ENCODE measurements at places on chromosomes 12 and 14.

- DNase-seq: no peak
These were observed 46.7 kb downstream of the FAM222A start for GRCh38 chr12:109760031-109760929.

- DNase-seq: no peak
These were observed 60.4 kb upstream of the PELI2 start for GRCh38 chr14:56057767-56058166.

DNA sequence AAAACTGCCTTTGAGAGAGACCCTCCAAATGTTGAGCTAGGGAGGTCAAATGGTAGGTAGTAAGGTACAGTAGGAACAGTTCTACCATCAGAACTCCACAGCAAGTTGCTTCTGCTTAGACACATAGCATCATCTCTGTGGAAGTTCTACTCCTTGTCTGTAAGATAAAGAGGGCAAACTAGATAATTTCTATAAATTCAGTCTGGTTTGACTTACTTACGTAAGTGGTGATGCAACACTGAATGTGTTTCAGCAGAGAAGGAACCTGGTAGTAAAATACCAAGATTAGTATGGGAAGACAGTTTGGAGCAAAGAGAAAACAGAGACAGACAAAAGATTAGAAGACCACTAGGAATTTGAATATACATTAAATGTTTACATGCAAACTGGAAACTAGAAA is 42.0 kb downstream of the KITLG start:
- no peak for DNase-seq

- DNase-seq: peak; percentile 74
These were observed 42.9 kb downstream of the GPR135 start for GRCh38 chr14:59422069-59422881.

DNA sequence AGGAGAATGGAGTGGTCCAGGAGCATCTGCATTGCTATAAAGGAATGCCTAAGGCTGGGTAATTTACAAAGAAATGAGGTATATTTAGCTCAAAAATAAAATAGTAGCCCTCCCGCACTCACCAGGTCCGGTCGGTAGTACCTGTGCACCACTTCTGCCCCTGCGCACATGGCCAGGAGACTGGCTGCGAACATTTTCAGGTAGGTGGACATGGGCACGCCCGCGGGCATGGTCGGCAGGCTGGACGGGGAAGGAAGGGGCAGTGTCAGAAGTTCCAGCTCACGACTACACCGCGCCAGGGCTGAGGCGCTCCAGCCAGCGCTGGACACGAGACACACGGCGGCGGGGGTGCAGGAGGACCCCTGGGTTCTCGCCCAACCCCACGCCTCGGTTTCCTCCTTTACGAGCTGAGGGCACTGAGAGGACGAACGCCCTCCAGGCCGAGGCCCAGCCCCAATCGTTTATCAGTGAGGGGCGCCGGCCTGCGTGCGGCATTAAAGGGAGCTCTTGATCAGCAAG is 9.1 kb upstream of the TDG start:
- DNase-seq: no peak

DNA sequence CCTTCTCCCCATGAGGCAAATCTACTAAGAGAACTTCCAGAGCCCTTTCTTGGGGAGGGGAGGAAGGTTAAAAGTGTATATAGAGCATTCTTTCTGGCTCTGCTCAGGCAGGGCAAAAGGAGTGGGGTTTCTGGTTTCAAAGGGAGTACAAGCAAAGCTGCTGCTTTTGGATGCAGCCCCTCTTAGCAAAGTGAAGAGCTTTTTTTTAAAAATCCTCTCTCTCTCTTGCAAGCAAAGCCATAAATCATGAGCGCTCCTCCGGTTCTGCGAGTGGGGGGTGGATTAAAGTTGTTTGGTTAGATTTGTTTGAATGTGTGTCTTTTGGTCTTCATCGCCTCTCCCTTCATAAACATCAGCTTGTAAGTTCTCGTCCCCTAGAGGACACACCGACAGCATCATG is 546.6 kb upstream of the TBX3 start:
- no peak for DNase-seq

DNA sequence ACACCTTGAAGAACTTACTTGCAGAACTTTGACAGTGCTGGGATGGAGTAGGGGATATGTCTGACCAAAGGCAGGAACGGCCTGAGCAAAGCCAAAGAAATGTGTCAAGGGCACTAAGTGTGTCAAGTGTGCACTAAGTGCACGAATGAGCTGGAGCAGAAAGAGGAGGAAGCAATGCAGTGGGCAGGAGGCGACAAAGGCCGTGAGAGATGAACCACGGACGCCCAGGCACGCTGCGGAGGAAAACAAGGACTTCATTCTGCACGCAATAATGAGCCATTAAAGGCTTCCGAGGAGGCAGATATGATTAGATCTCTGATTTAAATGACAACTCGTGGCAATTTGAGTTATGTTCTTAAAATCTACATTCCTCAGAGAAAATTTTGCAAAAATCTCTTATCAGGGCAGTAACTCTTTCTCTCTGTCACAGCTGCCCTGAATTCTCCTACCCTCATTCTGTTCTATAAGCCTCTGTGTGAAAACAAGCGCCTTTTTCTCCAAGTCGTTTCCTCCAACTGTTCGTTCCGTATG is 25.3 kb downstream of the GRIN2B start:
- DNase-seq: no peak

- no peak for DNase-seq
These were observed 29.0 kb upstream of the MSI1 start for GRCh38 chr12:120397824-120398540.

- no peak for DNase-seq
These were observed 161.3 kb upstream of the LMNTD1 start for GRCh38 chr12:25714198-25714984.

DNA sequence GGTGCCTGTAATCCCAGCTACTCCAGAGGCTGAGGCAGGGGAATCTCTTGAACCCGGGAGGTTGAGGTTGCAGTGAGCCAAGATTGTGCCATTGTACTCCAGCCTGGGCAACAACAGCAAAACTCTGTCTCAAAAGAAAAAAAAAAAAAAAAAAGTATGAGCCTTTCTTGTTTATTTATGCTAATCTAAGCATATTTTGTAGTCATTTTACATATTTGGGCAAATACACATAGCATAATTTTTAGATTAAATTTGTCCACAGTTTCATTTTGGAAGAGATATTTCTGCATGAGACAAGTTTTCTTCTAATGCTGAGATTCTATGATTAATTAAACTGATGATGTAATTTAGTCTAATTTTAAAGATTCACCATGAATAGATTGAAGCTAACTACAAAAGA is 494.4 kb downstream of the TMTC2 start:
- DNase-seq: no peak

DNA sequence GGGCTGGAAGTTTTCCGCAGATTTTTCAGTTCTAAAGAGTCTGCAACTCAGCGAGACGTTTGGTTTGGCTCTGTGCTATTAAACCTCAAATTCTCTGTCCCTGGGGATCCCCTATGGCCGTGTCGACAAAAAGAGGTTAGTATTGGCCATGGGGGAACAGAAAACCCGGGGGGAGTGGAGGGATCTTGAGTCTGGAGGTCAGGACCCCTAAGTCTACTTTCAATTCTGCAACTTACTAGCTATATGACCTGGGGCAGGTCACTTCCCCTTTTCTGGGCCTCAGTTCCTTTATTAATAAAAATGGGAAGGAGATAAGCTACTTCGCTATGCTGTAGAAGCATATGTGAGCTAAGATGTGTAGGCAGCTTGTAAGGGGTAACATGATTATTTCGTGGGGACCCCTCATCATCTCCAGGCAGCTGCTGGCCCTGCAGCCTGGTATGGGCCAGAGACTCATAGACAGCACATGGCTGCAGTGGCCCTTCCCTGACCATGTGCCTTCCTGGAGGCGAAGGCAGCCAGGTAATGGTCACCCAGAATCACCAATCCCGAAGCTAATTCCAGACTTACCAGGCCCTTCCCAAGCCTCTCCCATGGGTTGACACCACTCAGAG is 8.6 kb downstream of the ASB2 start:
- DNase-seq: no peak

DNA sequence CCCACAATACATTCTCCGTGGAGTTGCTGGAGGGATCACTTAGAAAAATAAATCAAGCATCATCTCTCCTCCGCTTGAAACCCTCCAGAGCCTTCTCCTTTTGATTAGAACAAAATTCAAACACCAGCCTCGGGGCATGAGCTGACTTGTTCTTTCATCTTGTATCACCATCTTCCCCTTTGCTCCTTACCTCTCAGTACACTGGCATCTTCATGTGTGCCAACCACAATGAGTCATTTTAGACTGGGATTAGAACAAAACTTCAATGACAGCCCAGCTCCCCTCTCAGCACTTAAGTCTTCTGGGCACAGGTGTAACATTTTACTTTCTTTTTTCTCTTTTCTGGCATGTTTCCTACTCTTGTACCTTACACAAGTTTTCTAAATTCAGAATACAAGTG is 1159.2 kb upstream of the TMEM132C start:
- no peak for DNase-seq

Data from HTR-8/SVneo (cell line).